Left lung (tissue), 14 donors: ENCODE measurements at places on chromosomes 5 and 9.

GRCh38 chr5:158917731-158918130, 182.0 kb downstream of the EBF1 start:
- DNase-seq = no peak

DNA sequence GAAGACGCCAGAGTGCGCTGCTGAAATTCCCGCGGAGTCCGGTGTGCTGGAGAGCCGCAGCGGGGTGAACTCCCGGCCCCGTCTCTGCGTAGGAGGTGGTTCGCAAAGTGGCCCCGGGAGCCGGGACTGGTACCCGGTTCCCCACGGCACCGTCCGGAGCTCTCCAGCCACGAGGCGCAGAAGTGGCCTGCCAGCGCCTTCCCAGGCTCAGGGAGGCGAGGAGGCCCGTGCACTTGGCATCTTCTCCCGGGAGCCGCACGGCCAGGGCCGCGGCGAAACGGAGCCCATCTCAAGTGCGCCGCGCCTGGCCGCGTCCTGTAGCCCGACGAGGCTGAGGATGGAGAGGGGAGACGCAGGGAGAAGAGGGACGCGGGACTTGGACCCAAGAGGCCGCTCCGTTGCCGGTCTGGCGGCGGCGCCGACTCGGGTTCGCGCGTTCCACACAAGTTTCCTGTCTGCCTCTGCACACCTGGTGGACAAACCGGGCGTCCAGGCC, 1.1 kb upstream of the IRX1 start:
- DNase-seq = no peak

DNA sequence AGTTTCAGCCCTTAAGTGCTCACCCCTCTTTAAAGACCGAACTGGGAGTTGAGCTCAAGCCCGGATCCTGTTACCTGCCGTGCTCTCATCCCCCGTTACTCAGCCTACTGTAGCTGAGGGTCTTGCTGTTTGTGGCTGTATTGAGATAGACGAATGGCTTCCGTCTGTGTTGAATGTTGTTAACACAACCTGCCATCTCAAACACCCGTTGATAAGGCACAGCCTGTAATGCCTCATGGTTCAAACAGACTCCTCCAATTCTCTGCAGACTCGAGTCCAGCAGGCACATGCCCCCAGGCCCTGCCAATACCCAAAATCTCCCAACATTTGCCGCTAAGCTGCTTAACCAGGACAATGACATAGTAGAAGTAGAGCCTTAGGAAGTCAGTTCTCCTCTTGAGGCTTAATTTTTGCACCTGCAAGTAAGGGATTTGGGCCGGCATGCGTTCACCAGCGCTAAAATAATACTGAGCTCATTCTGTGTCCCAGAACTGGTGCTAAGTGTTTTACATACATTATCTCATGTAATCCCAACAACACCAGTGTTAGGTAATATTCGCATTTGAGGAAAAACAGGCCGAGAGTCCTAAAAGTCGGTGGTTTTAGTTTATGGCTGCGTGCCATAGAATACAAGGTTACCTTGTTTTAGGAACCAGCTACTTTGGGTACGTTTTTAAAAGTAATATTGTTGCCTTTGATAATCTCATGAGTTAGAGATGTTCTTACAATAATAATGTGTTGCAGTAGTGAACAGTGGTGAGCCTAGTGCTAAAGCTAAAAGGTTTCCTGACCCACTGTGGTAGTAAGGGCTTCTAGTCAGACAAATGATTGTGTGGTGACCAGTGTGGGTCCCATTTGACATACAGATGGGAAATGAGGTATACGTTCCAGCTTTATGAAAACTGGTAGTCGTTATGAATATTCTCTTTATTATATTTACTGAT, 1.5 kb upstream of the RFX3 start:
- DNase-seq = no peak

DNA sequence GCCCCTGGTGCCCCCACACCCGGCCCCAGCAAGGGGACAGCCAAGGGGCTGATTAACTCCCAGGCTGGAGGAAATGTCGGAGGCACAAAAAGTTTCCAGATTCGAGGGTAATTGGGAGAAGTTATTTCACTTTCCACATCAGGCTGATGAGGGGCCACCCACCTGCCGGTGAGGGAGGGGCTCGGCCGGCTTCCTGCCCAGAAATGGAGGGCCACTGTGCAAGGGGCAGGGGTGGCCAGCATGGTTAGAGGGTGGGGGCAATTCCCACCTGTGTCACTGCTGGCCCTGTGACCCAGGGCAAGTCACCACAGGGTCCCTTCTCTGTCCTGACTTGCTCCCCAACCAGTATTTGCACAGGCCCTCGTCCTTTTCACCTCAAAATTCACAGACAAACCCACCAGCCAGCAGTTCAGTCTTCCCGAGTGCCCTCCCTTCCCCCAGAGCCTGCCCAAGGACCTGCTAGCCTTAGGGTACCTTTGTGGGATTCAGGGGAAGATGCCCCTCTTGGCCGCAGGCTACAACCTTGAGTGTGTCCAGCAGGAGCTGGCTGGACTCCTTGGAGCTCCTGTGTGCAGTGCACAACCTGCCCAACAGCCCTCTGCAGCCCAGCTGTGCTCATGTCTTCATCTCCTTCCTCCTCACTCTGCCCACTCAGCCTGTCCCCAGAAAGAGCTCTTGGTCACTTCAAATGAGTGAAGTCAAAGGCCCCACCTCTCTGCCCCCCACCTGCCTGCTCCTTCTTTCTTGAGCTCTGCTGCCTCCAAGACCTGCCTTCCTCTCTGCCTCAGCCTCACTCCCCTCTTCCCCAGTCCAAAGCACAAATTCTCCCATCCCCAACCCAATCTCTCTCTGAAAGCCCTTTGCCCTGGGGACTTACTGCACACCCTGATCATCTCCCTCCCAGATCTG, 130.5 kb downstream of the BARX1 start:
- peak; percentile 46 for DNase-seq

DNA sequence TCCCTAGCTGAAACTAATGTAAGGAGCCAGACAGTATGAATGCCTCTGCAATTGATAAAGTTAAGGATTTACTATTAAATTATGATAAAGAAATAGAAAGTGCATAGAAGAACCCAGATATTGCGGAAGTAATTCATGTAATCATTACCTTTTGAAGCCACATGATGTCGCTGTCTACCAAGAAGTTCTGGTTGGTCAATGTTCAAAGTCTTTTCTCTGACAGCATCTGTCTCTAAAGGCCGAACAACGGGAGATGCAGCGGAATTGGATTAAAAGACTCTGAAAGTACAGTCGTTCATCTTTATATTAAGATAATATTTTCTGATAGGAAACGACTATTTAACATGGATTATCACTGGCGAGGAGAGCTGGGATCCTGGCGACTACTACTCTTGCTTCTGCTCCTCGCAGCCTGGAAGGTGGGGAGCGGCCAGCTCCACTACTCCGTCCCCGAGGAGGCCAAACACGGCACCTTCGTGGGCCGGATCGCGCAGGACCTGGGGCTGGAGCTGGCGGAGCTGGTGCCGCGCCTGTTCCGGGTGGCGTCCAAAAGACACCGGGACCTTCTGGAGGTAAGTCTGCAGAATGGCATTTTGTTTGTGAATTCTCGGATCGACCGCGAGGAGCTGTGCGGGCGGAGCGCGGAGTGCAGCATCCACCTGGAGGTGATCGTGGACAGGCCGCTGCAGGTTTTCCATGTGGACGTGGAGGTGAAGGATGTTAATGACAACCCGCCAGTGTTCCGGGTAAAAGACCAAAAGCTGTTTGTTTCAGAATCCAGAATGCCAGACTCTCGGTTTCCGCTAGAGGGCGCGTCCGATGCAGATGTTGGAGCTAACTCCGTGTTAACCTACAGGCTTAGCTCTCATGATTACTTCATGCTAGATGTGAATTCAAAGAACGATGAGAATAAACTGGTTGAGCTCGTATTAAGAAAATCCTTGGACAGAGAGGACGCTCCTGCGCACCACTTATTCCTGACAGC, at the start of gene PCDHA8:
Gene PCDHA8 (plus strand): TSS at position 210 of the 985 bp plus-strand sequence. CDS start 135 bp downstream, at position 345.
- DNase-seq = no peak

- no peak for DNase-seq
These were observed 98.0 kb downstream of the OR2K2 start for GRCh38 chr9:111231801-111232580.

DNA sequence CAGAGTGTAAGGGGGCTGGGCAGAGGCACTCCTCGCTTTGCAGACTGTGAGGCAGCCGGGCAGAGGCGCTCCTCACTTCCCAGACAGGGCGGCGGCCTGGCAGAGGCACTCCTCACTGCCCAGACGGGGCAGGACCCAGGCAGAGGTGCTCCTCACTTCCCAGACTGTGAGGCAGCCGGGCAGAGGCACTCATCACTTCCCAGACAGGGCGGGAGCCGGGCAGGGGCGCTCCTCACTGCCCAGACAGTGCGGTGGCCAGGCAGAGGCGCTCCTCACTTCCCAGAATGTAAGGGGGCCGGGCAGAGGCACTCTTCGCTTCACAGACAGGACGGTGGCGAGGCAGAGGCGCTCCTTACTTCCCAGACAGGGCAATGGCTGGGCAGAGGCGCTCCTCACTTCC, 442.5 kb downstream of the SPATA31D1 start:
- DNase-seq = no peak

- DNase-seq = no peak
These were observed 14.2 kb upstream of the PTGS1 start for GRCh38 chr9:122356627-122357026.

DNA sequence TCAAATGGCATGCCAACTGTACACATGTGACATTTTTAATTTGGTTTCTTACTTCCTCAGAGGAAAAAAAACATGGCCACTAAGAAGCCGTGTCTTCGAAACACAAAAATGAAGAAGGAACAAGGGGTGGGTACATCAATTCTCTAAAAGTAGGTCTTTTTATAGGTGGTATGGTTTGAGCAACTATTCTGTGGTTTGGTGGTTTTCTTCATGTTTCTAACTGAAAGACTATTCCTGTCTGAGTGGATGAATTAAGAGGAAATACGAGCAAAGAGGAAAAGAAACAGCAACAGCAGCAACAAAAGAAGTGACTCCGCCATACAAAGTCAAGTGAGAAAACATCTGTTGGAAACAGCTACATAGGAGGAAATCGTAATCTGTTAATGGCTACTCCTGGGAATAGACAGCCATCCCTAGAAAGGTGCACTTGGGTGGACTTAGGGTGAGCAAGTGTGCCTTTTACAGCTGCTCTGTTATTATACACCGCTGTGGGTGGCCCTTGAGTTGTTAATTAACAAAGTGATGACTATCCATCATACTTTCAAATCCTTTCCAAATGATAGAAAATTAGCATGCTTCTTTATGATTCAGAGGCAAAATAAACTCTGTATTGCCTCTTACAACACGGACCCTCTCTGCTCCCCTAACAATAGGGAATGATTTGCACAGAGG, 575.8 kb downstream of the TLE1 start:
- DNase-seq = peak; percentile 16

- no peak for DNase-seq
These were observed 240.5 kb upstream of the CHD1 start for GRCh38 chr5:99169309-99169708.

- DNase-seq = no peak
These were observed 153.2 kb upstream of the MAST4 start for GRCh38 chr5:66442951-66443445.

GRCh38 chr5:178196281-178196812, 8.0 kb upstream of the HNRNPAB start:
- no peak for DNase-seq
